Uterus (tissue), 4 donors: ENCODE measurements at places on chromosomes 2 and 18.

DNA sequence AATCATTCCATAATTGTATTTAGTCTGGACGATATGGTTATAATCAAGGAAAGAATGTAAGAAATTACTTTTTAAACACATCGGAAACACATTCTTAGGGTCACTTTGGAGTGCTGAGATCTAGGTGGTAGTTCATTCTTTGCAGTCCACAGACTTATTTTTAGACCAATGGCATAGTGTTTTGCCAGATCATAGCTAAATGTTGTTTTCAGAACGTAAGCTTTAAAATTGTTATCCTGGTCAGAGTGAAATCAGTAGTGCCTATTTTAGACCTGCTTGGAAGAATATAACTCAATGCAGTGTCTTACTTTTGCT is 4.3 kb downstream of the MYL12A start:
- H3K4me1 ChIP-seq: no peaks in the 10 kb centered on the region
- H3K27me3 ChIP-seq: no peaks in the 10 kb centered on the region
- peak overlapping the region; percentile 35 for H3K27ac ChIP-seq
- no peaks in the 10 kb centered on the region for H3K36me3 ChIP-seq

- H3K4me3 ChIP-seq: no peak overlapping the region
- H3K36me3 ChIP-seq: no peaks in the 10 kb centered on the region
- H3K27ac ChIP-seq: no peak overlapping the region
- DNase-seq: no peak
Measured at GRCh38 chr18:58495207-58495606, 133.7 kb downstream of the ALPK2 start.

GRCh38 chr2:234676109-234676782 is 179.4 kb upstream of the ARL4C start:
- H3K4me3 ChIP-seq: no peak overlapping the region
- no peak for DNase-seq
- no peaks in the 10 kb centered on the region for H3K36me3 ChIP-seq
- no peak overlapping the region for H3K27ac ChIP-seq
- H3K27me3 ChIP-seq: no peaks in the 10 kb centered on the region

DNA sequence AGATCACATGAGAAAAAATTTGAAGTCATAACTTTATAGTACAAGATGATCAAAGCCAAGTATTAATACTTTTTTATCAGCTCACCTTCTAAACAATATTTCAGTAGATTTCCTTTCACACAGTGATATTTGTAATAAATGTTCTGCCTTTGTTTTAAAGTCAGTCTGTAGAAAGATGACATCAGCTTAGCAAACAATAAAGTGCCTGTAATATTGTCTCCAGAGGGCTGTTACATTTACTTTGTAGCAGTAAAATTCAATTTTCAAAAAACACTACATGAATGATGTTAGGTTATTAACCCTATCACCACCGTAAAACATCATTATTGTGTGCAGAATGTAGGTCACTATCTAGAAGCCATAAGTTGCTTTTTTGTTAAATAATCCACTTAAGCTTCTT is 49.6 kb downstream of the ZEB2 start:
- H3K36me3 ChIP-seq: no peaks in the 10 kb centered on the region
- H3K27ac ChIP-seq: no peak overlapping the region
- H3K4me1 ChIP-seq: no peaks in the 10 kb centered on the region
- H3K27me3 ChIP-seq: no peaks in the 10 kb centered on the region
- no peak for DNase-seq

- no peak overlapping the region for H3K4me3 ChIP-seq
- H3K27me3 ChIP-seq: no peaks in the 10 kb centered on the region
- H3K36me3 ChIP-seq: no peaks in the 10 kb centered on the region
- H3K27ac ChIP-seq: no peak overlapping the region
- DNase-seq: no peak
- H3K4me1 ChIP-seq: no peaks in the 10 kb centered on the region
Measured at GRCh38 chr18:23032030-23032582, 99.0 kb downstream of the RBBP8 start.

DNA sequence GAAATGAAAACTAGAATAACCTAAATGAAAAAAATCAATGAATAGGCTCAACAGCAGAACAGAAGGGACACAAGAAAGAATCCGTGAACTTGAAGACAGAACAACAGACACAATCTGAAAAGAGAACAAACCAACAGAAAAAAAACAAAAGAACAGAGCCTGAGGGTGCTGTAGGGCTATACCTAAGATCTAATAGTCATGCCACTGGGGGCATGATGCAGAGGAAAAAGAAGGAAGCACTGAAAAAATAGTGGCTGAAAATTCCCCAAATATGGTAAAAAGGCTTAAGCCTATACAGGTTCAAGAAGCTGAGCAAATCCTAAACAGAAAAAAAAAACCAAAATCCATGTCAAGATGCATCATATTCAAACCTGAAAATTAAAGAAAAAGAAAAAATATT is 50.3 kb downstream of the KANSL3 start:
- H3K27me3 ChIP-seq: no peaks in the 10 kb centered on the region
- no peaks in the 10 kb centered on the region for H3K36me3 ChIP-seq
- H3K4me3 ChIP-seq: no peak overlapping the region
- H3K4me1 ChIP-seq: no peaks in the 10 kb centered on the region

- no peak for DNase-seq
- H3K4me3 ChIP-seq: no peak overlapping the region
- no peaks in the 10 kb centered on the region for H3K4me1 ChIP-seq
- H3K27me3 ChIP-seq: no peaks in the 10 kb centered on the region
- H3K27ac ChIP-seq: no peak overlapping the region
- no peaks in the 10 kb centered on the region for H3K36me3 ChIP-seq
Measured at GRCh38 chr2:127506510-127506909, 19.8 kb downstream of the IWS1 start.

- H3K27ac ChIP-seq: peak overlapping the region; percentile 76
- no peak for DNase-seq
- no peaks in the 10 kb centered on the region for H3K27me3 ChIP-seq
- peaks cover 4% of the 10 kb centered on the region for H3K4me1 ChIP-seq
Measured at GRCh38 chr18:23359421-23359820, 93.7 kb upstream of the RIOK3 start.

- H3K27me3 ChIP-seq: no peaks in the 10 kb centered on the region
- H3K4me3 ChIP-seq: no peak overlapping the region
- no peak overlapping the region for H3K27ac ChIP-seq
- DNase-seq: no peak
Measured at GRCh38 chr2:54981385-54981784, 68.9 kb downstream of the RTN4 start.

DNA sequence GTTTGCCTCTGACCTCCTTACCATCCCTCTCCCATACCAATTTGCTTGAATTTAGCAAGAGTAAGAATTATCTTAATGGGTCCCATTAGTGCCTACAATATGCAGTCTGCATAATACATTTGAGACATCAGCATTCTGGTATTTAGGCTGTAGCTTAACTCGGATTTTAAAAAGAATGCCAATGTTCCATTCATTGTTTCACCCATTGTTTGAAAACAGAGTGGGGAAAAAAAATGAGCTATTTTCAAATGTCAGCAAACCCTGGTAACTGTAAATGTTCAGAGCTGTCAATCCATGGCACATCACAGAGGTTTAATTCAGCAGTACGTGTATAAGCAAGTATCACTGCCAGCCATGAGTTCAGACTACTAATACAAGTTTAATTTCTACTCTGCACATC is 61.9 kb upstream of the TSPYL6 start:
- H3K27ac ChIP-seq: no peak overlapping the region
- no peak for DNase-seq
- no peaks in the 10 kb centered on the region for H3K36me3 ChIP-seq
- no peaks in the 10 kb centered on the region for H3K4me1 ChIP-seq
- no peak overlapping the region for H3K4me3 ChIP-seq
- H3K27me3 ChIP-seq: no peaks in the 10 kb centered on the region

GRCh38 chr2:88170472-88170892 is 336 bp downstream of the THNSL2 start:
- DNase-seq: peak; percentile 34
- no peaks in the 10 kb centered on the region for H3K36me3 ChIP-seq
- no peaks in the 10 kb centered on the region for H3K4me1 ChIP-seq

GRCh38 chr2:63127594-63127993 is 77.0 kb downstream of the OTX1 start:
- H3K4me1 ChIP-seq: no peaks in the 10 kb centered on the region
- H3K36me3 ChIP-seq: no peaks in the 10 kb centered on the region
- H3K27ac ChIP-seq: no peak overlapping the region
- no peak overlapping the region for H3K4me3 ChIP-seq
- H3K27me3 ChIP-seq: no peaks in the 10 kb centered on the region

DNA sequence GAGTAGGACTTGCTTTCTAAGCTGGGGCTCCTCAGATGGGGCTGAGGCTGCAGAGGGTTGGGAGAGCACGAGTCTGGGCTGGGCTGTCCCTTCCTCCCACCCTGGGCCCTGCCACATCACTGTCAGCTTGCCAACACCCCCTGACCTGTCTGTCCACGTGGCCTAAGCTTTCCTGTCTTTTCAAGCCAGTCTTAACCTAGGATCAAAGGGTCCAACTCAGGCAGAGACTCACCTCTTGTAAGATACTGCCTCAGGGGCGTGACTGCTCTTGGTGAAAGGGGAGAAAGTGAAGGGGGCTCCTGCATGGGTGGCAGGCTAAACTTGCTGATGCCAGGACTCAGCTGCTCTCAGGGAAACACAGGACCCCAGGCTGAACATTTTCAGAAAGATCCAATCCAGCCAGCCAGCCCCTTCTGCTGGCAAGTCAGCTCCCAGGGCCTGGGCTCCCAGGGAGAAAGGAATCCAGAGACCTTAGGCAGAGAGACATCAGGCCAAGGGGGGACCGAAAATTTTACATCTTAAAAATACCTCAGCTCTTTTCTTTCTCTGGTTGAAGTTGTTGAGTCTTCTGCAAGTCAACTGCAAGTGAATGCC is 144.2 kb upstream of the ID2 start:
- DNase-seq: no peak
- H3K4me1 ChIP-seq: peaks cover 23% of the 10 kb centered on the region
- H3K36me3 ChIP-seq: no peaks in the 10 kb centered on the region
- H3K27me3 ChIP-seq: no peaks in the 10 kb centered on the region
- no peak overlapping the region for H3K4me3 ChIP-seq
- peak overlapping the region; percentile 57 for H3K27ac ChIP-seq

DNA sequence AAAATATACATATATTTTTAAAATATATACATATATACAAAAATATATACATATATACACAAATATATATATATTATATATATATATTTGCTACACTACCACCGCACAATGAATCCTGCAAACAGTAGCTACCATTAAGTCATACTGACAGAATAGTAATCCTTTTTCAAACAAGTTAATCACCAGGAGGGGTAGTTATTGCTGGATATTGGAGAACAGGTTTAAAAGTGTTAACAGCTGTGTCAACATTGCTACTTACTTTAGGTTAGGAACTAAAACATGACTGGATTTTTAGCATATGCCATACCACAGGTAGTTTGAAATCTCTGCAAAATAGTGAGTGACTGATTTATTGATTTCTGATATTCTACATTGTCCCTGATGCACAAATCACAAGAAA is 529.1 kb upstream of the CDH7 start:
- DNase-seq: no peak
- H3K4me3 ChIP-seq: no peak overlapping the region
- H3K27me3 ChIP-seq: no peaks in the 10 kb centered on the region
- H3K36me3 ChIP-seq: no peaks in the 10 kb centered on the region

DNA sequence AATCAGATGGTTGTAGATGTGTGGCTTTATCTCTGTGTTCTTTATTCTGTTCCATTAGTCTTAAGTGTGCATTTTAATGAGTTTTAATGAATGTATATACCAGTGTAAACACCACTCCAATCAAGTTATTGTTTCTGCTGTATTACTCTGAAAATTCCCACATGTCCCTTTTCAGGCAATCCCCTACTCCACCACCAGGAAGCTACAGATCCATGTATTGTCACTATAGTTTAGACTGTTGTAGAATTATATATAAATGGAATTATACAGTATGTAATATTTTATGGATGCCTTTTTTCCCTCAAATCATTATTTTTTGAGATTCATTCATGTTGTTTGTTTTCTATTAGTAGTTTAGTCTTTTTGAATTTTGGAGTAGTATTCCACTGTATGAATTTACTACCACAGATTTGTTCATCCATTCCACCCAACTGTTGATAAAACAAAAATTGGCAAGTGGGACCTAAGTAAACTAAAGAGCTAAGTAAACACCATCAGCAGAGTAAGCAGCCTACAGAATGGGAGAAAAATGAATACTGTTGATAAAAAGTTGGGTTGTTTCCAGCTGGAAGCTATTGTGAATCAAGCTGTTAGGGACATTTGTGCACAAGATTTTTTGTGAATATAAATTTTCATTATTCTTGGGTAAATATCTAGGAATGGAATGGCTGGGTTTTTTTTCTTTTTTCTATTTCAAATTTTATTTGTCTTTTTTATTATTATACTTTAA is 262.0 kb downstream of the CAMKMT start:
- no peaks in the 10 kb centered on the region for H3K36me3 ChIP-seq
- no peak for DNase-seq
- no peak overlapping the region for H3K27ac ChIP-seq
- H3K27me3 ChIP-seq: no peaks in the 10 kb centered on the region

- peak overlapping the region; percentile 97 for H3K27ac ChIP-seq
- DNase-seq: no peak
- no peaks in the 10 kb centered on the region for H3K27me3 ChIP-seq
- no peaks in the 10 kb centered on the region for H3K36me3 ChIP-seq
Measured at GRCh38 chr2:217931846-217932560, 70.8 kb downstream of the TNS1 start.

DNA sequence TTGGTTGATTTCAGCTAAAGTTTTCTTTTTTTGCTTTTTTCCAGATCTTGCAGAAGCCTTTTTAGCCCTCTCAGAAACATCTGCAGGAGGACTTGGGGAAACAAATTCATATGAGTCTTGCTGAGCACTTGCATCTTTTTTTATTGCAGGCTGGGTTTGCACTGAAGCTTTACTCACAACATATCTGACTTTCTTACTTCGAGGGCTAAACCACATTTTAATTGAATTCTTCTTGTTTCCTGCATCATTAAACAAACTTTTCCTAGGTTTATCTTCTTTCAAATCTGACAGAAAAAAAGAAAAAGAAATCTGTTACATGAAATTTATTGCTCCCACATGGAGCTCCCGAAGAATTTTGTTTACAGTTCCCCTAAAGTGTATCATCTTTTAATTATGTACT is 28.3 kb downstream of the BARD1 start:
- H3K4me3 ChIP-seq: no peak overlapping the region
- H3K36me3 ChIP-seq: peaks cover 7% of the 10 kb centered on the region
- H3K27ac ChIP-seq: no peak overlapping the region

- no peak overlapping the region for H3K4me3 ChIP-seq
- H3K27me3 ChIP-seq: no peaks in the 10 kb centered on the region
- H3K36me3 ChIP-seq: no peaks in the 10 kb centered on the region
- H3K4me1 ChIP-seq: no peaks in the 10 kb centered on the region
Measured at GRCh38 chr2:133054297-133054696, 384.3 kb upstream of the LYPD1 start.

GRCh38 chr2:137523931-137524330 is 440.3 kb upstream of the HNMT start:
- DNase-seq: no peak
- no peak overlapping the region for H3K27ac ChIP-seq
- H3K4me3 ChIP-seq: no peak overlapping the region
- H3K27me3 ChIP-seq: no peaks in the 10 kb centered on the region
